ENCODE measurements at places on chromosomes 13 and 19.

- DNase-seq, result no peak
- H3K4me3 ChIP-seq, result no peak overlapping the region
- H3K27me3 ChIP-seq, result no peaks in the 10 kb centered on the region
- H3K4me1 ChIP-seq, result no peaks in the 10 kb centered on the region
Measured at GRCh38 chr19:37973666-37974065, 66.7 kb downstream of the SIPA1L3 start.

- H3K4me3 ChIP-seq, result peak overlapping the region; percentile 9
- H3K4me1 ChIP-seq, result peaks cover 18% of the 10 kb centered on the region
- no peak for DNase-seq
- H3K27me3 ChIP-seq, result peaks cover 7% of the 10 kb centered on the region
- H3K36me3 ChIP-seq, result no peaks in the 10 kb centered on the region
- H3K27ac ChIP-seq, result peak overlapping the region; percentile 55
Measured at GRCh38 chr13:108915095-108915633, 285.8 kb downstream of the MYO16 start.

- peak overlapping the region; percentile 90 for H3K4me3 ChIP-seq
- peaks cover 31% of the 10 kb centered on the region for H3K4me1 ChIP-seq
- DNase-seq, result peak; percentile 83
- H3K36me3 ChIP-seq, result peaks cover 4% of the 10 kb centered on the region
- H3K27ac ChIP-seq, result peak overlapping the region; percentile 87
- H3K27me3 ChIP-seq, result peaks cover 3% of the 10 kb centered on the region
Measured at GRCh38 chr19:17872251-17873001, 681 bp downstream of the SLC5A5 start.

- no peak overlapping the region for H3K27ac ChIP-seq
- DNase-seq, result no peak
- no peaks in the 10 kb centered on the region for H3K4me1 ChIP-seq
- H3K36me3 ChIP-seq, result no peaks in the 10 kb centered on the region
Measured at GRCh38 chr19:14649020-14649419, 25.6 kb downstream of the ADGRE3 start.

DNA sequence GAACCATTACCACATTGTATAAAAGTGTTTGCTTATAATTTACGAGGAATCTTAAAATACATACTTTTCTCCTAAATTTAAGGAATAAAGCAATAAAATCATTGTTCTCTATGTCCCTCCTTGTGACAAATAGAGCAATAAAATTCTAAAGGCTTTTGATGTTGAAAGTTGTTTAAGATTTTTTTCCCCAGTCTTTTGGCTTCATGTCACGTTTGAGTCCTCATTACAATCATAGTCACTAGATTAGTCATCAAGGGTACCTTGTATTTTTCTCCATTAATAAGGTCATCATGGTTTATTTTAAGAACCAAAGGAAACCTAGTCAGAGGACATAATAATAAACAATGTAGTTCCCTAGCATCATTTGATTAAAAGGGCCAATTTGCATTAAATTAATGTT lies 3.2 kb downstream of the WBP4 start:
- no peak overlapping the region for H3K27ac ChIP-seq
- no peak for DNase-seq
- no peak overlapping the region for H3K4me3 ChIP-seq
- H3K27me3 ChIP-seq, result peaks cover 16% of the 10 kb centered on the region
- H3K36me3 ChIP-seq, result peaks cover 42% of the 10 kb centered on the region
- H3K4me1 ChIP-seq, result peaks cover 26% of the 10 kb centered on the region

- H3K27ac ChIP-seq, result no peak overlapping the region
- no peak overlapping the region for H3K4me3 ChIP-seq
- DNase-seq, result peak; percentile 45
- H3K27me3 ChIP-seq, result peaks cover 53% of the 10 kb centered on the region
Measured at GRCh38 chr19:13029893-13030292, 34.6 kb downstream of the NFIX start.

GRCh38 chr19:43489310-43489709 lies 15.2 kb downstream of the PHLDB3 start:
- no peak overlapping the region for H3K27ac ChIP-seq
- no peak overlapping the region for H3K4me3 ChIP-seq
- H3K27me3 ChIP-seq, result no peaks in the 10 kb centered on the region
- H3K4me1 ChIP-seq, result no peaks in the 10 kb centered on the region

GRCh38 chr13:99018418-99019180 lies 40.7 kb upstream of the DOCK9 start:
- no peak for DNase-seq
- no peak overlapping the region for H3K27ac ChIP-seq
- no peaks in the 10 kb centered on the region for H3K27me3 ChIP-seq
- peaks cover 33% of the 10 kb centered on the region for H3K4me1 ChIP-seq
- H3K36me3 ChIP-seq, result peaks cover 15% of the 10 kb centered on the region
- no peak overlapping the region for H3K4me3 ChIP-seq

GRCh38 chr19:23769691-23770468 lies 11.2 kb upstream of the ZNF681 start:
- H3K4me1 ChIP-seq, result peaks cover under 1% of the 10 kb centered on the region
- no peak for DNase-seq
- H3K27ac ChIP-seq, result no peak overlapping the region
- no peak overlapping the region for H3K4me3 ChIP-seq
- peaks cover 50% of the 10 kb centered on the region for H3K36me3 ChIP-seq

- DNase-seq, result no peak
- H3K27me3 ChIP-seq, result no peaks in the 10 kb centered on the region
- peaks cover 2% of the 10 kb centered on the region for H3K36me3 ChIP-seq
- H3K4me3 ChIP-seq, result no peak within 1 kb of the TSS
Measured at GRCh38 chr19:56642711-56643459, at the start of gene SMIM17. Gene SMIM17, plus strand, starts transcription at chr19:56643159. Its CDS starts 2,509 bp downstream, at chr19:56645668.

- H3K4me3 ChIP-seq, result no peak overlapping the region
- peaks cover 50% of the 10 kb centered on the region for H3K36me3 ChIP-seq
- H3K27me3 ChIP-seq, result no peaks in the 10 kb centered on the region
- no peak overlapping the region for H3K27ac ChIP-seq
Measured at GRCh38 chr19:55669418-55670279, 5.4 kb upstream of the EPN1 start.

GRCh38 chr13:66927562-66927961 lies 302.6 kb downstream of the PCDH9 start:
- no peak overlapping the region for H3K27ac ChIP-seq
- H3K36me3 ChIP-seq, result no peaks in the 10 kb centered on the region
- H3K4me3 ChIP-seq, result no peak overlapping the region
- no peaks in the 10 kb centered on the region for H3K27me3 ChIP-seq
- no peaks in the 10 kb centered on the region for H3K4me1 ChIP-seq

- no peak overlapping the region for H3K4me3 ChIP-seq
- H3K27ac ChIP-seq, result no peak overlapping the region
- peaks cover 4% of the 10 kb centered on the region for H3K27me3 ChIP-seq
- no peak for DNase-seq
- H3K36me3 ChIP-seq, result peaks cover 62% of the 10 kb centered on the region
Measured at GRCh38 chr13:113992276-113993005, 18.6 kb upstream of the C13orf46 start.

DNA sequence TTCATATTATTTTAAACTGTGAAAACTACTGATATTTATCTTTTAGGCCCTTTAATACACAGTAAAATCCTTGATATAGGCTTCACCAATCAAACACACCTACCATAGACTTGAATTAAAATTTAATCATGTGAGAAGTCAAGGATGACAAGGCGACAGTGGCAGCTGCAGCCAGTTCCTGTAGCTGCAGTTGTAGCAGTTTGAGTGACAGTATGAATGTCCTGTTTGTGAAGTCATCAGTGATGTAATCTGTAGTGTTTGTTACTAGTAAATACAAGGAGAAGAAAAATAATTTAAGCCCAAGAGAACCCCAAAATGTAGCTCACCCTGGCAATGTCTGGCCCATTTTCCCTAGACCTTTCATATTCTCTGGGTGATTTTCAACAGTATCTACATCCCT lies 897.0 kb downstream of the SLITRK6 start:
- H3K27ac ChIP-seq, result no peak overlapping the region
- no peaks in the 10 kb centered on the region for H3K36me3 ChIP-seq
- no peak overlapping the region for H3K4me3 ChIP-seq
- H3K27me3 ChIP-seq, result no peaks in the 10 kb centered on the region

DNA sequence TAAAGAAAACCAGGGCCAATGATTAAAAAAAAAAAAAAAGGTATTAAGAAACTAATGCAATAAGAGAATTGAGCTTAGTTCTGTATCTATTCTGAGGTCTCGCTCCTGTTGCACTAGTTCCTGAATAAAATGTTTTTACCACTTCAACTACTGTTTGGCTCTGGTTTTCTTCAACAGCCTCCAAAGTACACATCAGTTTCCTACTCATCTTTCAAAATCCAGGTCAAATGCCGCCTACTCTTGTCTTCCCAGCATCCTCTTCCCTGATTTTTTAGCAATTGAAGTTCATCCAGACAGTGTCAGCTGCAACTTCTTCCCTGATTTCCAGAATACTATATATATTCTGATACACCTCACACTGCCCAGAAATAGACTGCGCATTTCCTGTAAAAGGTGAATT lies 1.4 kb upstream of the RCBTB1 start:
- peak overlapping the region; percentile 76 for H3K4me3 ChIP-seq
- H3K27ac ChIP-seq, result no peak overlapping the region
- no peak for DNase-seq
- H3K27me3 ChIP-seq, result peaks cover 13% of the 10 kb centered on the region
- H3K4me1 ChIP-seq, result peaks cover 30% of the 10 kb centered on the region
- peaks cover 4% of the 10 kb centered on the region for H3K36me3 ChIP-seq

GRCh38 chr19:15399635-15400034 lies 19.2 kb downstream of the AKAP8L start:
- no peak overlapping the region for H3K4me3 ChIP-seq
- H3K27me3 ChIP-seq, result no peaks in the 10 kb centered on the region
- no peak overlapping the region for H3K27ac ChIP-seq
- peaks cover 2% of the 10 kb centered on the region for H3K4me1 ChIP-seq

GRCh38 chr13:91242652-91243051 lies 104.8 kb upstream of the MIR17HG start:
- DNase-seq, result no peak
- H3K36me3 ChIP-seq, result no peaks in the 10 kb centered on the region

GRCh38 chr13:22320991-22321390 lies 650.1 kb downstream of the FGF9 start:
- H3K27me3 ChIP-seq, result no peaks in the 10 kb centered on the region
- H3K4me3 ChIP-seq, result no peak overlapping the region
- no peak overlapping the region for H3K27ac ChIP-seq
- no peaks in the 10 kb centered on the region for H3K36me3 ChIP-seq

GRCh38 chr19:15048885-15049541 lies at the start of gene CASP14:
Gene CASP14, plus strand, starts transcription at chr19:15049480. Its CDS starts 2,772 bp downstream, at chr19:15052252.
- H3K36me3 ChIP-seq, result no peaks in the 10 kb centered on the region
- no peak within 1 kb of the TSS for H3K27ac ChIP-seq
- H3K27me3 ChIP-seq, result no peaks in the 10 kb centered on the region
- no peaks in the 10 kb centered on the region for H3K4me1 ChIP-seq

- H3K27ac ChIP-seq, result no peak overlapping the region
- H3K27me3 ChIP-seq, result peaks cover 32% of the 10 kb centered on the region
- H3K4me1 ChIP-seq, result no peaks in the 10 kb centered on the region
- H3K36me3 ChIP-seq, result no peaks in the 10 kb centered on the region
Measured at GRCh38 chr13:98782654-98783053, 30.2 kb upstream of the SLC15A1 start.

GRCh38 chr19:20969898-20970297 lies 46.8 kb downstream of the ZNF85 start:
- no peak overlapping the region for H3K27ac ChIP-seq
- H3K4me3 ChIP-seq, result no peak overlapping the region
- no peaks in the 10 kb centered on the region for H3K36me3 ChIP-seq
- DNase-seq, result no peak

DNA sequence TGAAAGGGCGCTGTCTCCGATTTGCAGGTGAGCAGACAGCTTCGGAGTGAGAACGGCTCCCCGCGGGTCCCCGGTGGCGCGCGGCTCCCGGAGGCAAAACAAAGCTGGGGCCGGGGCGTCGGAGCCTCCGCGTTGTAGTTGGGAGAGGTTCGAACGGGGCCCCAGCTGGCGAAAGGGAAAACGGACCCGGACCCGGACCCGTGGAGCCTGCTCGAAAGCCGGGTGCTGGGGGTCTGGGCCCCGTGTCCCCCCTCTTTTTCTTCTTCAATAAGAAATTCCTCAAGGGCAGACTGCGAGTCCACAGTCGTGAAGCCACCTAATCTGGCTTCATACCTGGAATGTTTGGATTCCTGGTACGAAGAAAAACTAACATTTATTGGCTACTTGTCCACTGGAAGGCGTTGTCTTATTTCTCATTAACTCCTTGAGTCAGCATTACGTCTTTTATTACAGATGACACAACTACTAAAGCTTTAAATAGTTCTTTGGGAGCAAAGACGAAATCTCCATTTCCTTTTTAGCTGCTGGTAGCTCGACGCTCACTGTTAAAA lies 632 bp upstream of the MTIF3 start:
- H3K4me1 ChIP-seq, result peaks cover 64% of the 10 kb centered on the region
- peaks cover 18% of the 10 kb centered on the region for H3K36me3 ChIP-seq
- peak; percentile 55 for DNase-seq
- no peaks in the 10 kb centered on the region for H3K27me3 ChIP-seq
- H3K27ac ChIP-seq, result peak overlapping the region; percentile 97

DNA sequence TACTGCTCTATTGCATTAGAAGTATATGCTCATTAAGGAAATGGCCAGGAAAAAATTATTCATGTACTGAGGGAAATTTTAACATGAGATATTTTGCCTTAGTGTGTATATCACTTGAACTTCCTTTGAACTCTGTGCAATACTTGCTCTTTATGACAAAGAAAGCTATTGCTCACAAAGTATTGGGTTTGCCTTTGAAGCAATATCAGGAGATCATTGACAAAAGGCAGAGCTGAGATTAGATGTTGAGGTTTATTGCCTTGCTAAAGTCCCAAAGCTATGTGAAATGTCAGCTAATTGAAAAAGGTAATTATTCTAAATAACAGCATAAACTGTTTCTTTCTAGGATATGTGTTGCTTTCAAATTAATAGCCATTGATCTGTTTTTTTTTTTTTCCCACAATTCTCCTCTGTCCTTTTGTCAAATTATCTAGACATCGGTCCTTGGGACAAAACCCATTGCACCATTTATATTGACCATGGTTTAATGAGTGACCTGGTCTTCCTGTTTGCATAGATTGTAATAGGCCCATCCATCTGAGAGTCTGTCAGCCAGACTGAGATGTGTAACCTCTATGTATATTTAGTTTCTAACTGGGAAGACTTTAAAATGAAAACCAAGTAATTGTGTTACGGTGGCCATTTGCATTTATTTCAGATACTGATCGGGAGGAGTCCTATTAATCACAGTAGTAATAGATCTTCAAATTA lies 752.7 kb upstream of the GPC6 start:
- no peak overlapping the region for H3K4me3 ChIP-seq
- no peaks in the 10 kb centered on the region for H3K36me3 ChIP-seq
- no peaks in the 10 kb centered on the region for H3K27me3 ChIP-seq
- no peak for DNase-seq

- no peaks in the 10 kb centered on the region for H3K4me1 ChIP-seq
- no peak overlapping the region for H3K27ac ChIP-seq
- H3K27me3 ChIP-seq, result peaks cover 14% of the 10 kb centered on the region
- DNase-seq, result no peak
Measured at GRCh38 chr13:109804654-109805053, 18.3 kb upstream of the IRS2 start.

GRCh38 chr13:76769271-76769791 lies 116.9 kb downstream of the KCTD12 start:
- H3K4me1 ChIP-seq, result no peaks in the 10 kb centered on the region
- H3K4me3 ChIP-seq, result no peak overlapping the region
- H3K36me3 ChIP-seq, result no peaks in the 10 kb centered on the region

DNA sequence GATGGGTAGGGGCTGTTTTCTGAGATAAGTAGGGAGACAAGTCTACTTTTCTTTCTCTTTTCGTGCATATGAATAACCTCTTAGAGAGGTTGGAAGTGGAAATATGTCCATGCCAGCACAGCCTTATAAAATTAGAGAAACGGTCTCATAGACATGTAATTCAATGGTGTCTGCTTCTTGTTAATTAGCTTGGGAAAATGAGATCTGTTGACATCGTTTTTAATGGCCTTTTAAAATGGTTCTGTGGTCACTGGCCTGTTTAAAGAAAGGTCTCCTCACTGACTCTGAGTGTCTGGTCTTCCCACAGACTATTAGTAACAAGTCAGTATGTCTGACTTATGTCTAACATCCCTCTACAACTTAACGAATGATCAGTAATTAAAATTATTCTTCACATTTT lies 487.1 kb downstream of the SLITRK6 start:
- DNase-seq, result no peak
- H3K4me3 ChIP-seq, result no peak overlapping the region
- no peak overlapping the region for H3K27ac ChIP-seq
